ENCODE measurements at places on chromosomes 16 and 17.

- DNase-seq, result no peak
Measured at GRCh38 chr17:65334406-65334805, 197.2 kb downstream of the RGS9 start.

- no peak for DNase-seq
Measured at GRCh38 chr16:76207270-76207669, 69.9 kb upstream of the CNTNAP4 start.

GRCh38 chr16:31036691-31037090 lies 3.3 kb downstream of the STX4 start:
- no peak for DNase-seq

- no peak for DNase-seq
Measured at GRCh38 chr17:19264681-19265080, 27.5 kb downstream of the EPN2 start.

GRCh38 chr17:60401819-60402218 lies 9.9 kb upstream of the USP32 start:
- DNase-seq, result no peak

DNA sequence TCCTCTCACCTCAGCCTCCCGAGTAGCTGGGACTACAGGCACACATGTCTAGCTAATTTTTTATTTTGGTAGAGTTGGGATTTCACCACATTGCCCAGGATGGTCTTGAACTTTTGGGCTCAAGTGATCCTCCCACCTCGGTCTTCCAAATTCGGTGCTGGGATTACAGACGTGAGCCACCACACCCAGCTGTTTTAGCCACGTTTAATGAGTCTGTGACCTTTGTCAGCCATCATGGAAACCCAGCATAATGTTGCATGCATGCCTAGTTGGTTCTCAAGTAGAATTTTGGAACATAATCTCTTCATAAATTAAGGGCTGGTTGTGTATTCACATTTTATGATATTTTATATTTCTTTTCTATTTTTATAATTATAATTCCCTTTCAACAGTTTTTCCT lies 42.0 kb downstream of the GOSR1 start:
- DNase-seq, result no peak

GRCh38 chr16:46830417-46830901 lies 521 bp downstream of the C16orf87 start:
- DNase-seq, result peak; percentile 5

- no peak for DNase-seq
Measured at GRCh38 chr17:73644145-73645049, at the start of gene SDK2. SDK2 (minus strand) TSS chr17:73644445; CDS start chr17:73644088, 357 bp downstream.

DNA sequence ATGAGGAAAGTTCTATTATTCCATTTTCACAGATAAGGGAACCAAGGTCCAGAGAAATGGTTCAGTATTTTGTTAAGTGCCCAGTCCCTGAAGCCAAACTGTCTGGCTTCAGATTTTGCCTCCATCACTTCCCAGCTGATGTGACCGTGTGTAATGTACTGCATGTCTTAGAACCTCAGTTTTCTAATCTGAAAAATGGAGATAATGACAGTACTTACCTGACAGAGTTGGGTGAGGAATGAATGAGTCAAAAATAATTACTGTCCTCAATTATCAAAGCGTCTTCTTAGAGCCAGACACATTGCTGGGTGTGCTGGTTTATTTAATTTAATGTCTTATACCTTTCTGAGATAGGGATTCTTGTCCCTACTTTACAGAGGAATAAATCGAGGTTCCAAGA lies 6.7 kb downstream of the ZNF668 start:
- DNase-seq, result no peak

- no peak for DNase-seq
Measured at GRCh38 chr17:40551091-40551878, 14.0 kb downstream of the CCR7 start.

- peak; percentile 43 for DNase-seq
Measured at GRCh38 chr17:27381007-27381501, 75.2 kb upstream of the KSR1 start.

DNA sequence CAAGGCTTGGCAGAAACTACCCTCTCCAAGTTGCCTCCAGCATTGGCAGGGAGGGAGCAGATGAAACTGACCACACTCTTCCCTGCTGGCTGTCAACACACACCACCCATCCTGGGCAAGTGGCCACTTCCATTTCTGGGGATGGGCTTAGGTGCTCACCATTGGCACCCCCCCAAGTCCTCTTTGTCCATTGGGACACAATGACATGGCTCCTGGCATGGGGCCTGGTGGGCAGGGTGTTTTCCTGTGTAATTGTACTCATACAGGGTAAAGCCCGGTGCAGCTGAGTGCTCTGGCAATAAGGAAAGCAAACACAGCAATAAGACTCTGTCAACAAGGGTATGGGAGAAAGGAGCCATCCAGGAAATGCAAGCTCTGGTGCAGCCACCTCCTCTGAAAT lies 22.6 kb downstream of the SCNN1B start:
- no peak for DNase-seq

- DNase-seq, result no peak
Measured at GRCh38 chr16:89174877-89175276, 3.3 kb downstream of the CDH15 start.

DNA sequence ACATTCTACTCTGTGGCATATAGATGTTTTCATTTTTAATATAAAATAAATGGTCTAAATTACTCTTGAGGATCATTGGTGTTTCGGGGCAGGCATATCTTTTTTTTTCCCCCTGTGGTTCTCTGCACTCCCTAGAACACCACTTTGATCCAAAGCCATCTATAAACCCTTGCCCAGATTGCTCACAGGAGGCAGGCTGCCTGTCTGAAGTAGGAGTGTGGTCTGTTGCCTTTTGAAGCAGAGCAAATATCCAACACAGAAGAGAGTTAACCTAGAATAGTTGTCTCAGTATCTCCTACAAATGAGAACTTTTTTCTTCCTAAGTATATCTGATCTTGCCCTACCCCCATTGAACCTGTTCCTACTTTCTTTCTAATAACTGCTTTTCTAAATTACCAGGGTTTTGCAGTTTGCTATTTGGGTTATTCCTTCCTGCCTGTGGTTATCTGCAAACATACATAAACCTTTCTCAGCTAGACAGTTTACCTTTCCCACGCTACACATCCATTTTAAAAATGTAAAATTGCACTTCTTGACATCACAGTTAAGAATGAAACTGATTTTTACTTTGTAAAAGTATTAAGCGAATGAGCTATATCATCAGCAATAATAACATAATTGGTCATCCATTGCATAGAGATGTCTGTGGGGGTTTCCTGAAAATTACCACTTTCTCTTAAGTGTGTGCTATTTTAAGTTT lies 4.7 kb upstream of the CMTM1 start:
- no peak for DNase-seq

DNA sequence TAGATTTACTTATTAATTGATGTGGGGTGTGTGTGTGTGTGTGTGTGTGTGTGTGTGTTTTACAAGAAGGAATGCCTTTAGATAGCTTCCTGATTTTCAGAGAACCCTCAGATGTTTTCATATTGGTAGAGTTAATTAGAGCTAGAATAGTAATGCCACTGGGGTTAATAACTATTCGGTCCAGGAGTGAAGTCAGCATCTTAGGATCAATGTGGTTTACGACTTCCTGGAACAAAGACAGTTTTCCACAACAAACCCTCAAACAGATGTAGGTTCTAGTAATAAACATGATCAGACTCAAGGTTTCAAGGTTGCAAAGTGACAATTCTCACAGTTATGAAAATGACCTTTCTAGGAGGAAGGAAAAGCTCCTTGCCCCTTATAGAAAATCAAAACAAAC lies 12.2 kb upstream of the SLC52A1 start:
- no peak for DNase-seq

DNA sequence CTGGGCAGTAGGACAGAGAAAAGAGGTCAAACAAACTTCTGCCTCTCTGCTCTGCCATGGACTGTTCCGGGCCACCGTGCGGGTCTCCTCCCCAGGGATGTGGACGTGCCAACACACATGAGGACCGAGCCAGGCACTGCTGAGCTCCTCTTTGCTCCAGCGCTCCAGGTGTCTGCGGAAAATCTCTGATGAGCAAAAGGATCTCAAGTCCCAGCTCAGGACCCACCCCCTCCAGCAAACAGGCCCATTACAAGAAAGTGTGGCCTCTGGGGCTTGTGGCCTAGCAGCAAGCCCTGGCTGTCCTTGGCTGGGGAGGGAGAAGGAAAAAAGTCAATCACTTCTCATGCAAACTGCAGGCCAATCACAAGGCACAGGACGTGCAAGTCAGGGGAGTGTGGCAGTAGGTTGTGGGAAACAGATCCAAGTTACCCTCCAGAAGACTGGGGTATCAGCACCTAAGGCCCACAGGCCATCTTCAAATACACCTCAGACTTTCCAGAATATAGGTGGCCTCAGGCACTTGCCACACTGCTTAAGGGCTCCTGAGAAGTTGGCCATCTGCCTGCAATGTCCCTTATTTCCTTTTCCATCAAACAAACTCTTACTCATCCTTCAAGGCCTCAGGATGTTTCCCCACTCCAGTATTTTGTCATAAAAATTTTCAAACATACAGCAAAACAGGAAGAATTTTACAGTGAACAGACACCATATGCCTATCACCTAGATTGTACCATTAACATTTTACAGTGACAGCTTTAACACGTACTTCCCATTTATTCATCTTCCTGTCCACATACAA lies 36.0 kb upstream of the SREBF1 start:
- no peak for DNase-seq

GRCh38 chr16:12147681-12148080 lies 171.1 kb downstream of the SNX29 start:
- DNase-seq, result no peak

DNA sequence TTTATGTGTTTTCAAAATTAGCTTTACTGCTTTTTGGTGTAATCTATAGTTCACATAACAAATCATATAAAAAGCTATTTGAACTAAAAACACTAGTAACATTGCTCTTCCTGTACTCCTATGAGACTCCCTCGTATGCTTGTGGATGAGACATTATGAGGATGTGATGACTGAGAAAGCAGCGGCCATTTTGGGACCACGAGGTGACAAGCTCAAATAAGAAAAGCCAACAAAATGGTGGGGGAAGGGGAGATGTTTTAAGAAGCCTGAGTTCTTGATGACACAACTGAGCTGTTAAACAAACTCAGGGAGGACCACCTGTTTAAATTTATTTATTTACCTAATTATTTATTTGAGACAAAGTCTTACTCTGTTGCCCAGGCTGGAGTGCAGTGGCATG lies 4.5 kb downstream of the CCL18 start:
- no peak for DNase-seq

DNA sequence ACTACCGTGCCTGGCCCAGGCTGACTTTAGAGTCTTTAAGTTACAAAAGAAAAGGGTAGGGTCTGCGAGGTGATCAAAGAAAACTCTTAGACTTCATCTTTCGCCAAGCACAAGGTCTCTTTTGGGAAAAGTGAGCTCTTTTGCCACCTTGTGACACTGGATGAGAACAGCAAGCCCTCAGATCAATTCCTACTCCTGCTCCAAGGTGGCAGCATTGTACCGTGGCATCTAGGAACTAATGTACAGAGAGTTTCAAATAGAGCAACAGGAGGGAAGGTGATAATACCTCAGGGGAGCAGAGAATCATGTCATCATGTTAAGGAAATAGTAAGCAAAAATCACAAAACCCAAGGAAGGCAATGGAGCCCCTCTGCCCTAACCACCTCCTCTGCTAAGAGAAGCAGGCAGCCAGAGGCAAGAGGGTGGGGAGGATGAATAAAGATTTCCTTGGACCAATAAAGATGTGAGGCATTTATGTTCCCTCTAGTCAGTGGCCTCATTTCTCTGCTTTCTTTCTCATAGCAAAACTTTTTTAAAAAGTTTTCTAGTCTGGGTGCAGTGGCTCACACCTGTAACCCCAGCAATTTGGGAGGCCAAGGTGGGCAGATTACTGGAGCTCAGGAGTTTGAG lies 2.1 kb upstream of the C17orf78 start:
- DNase-seq, result peak; percentile 52

- DNase-seq, result peak; percentile 7
Measured at GRCh38 chr17:1532836-1533602, 16.6 kb upstream of the INPP5K start.

DNA sequence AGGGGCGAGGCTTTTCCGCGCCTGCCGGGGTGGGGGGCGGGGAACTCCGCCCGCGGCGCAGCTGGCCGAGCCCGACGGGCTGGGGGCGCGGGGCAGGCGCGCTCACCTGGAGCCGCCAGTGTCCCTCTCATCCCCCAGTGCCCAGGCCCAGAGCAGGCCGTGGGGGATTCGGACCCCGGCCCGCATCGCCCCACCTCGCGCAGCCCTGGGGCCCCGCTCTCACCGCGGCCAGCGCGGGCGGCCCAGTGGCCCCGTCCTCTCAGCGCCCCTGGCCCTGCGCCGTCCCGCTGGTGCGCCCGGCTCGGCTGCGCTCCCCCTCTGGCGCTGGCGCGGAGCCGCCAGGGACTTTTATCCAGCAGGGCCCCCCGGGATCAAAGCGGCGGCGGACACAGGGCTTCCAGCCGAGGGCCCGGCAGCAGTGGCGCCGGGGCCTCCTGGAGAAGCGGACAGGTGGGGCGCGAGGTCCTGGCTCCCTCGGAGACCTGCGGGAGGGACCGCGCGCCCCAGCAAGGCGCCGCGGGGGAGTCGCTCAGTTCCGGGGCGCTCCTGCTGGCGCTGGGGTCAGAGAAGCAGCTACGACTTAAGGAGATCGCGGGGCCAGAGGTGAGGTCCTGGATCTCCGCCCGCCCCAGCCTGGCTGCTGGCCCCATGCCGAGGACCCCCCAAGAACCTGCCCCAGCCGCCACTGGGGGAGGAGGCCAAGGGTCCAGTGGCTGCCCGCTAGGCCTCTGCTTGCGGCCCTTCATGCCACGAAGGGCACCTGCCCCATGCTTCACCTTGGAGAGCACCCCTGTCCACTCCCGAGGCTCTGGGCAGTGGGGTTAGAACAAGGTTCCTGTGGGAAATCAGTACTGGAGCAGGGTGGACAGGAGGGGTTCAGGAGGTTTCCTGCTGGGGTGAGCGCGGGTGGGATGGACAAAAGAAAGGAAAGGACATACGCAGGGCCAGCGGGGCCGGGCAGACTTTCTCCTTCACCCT lies 823 bp upstream of the NOTUM start:
- DNase-seq, result no peak

- DNase-seq, result peak; percentile 35
Measured at GRCh38 chr17:57995076-57995956, 7.3 kb upstream of the VEZF1 start.

- DNase-seq, result no peak
Measured at GRCh38 chr16:68382296-68382718, 66.0 kb downstream of the SMPD3 start.

DNA sequence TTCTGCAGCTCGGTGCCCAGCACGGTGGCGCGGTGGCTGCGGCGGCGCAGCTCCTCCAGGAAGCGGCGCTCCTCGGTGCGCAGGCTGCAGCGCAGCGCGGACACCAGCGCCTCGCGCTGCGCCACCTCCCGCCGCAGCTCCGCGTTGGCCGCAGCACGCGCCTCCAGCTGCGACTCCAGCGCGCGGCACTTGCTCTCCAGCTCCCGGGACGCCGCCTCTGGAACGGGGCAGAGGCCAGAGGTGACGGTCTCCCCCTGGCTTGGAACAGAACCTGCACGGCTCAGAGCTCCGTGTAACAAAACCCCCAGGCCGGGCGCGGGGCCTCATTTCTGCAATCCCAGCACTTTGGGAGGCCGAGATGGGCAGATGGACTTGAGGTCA lies 13.2 kb upstream of the CLUH start:
- DNase-seq, result peak; percentile 39
